GM23248 (cell line): ENCODE measurements at places on chromosomes 12 and 14. TPM values are rescaled to one million over a fixed set of nuclear protein-coding genes. Genes with fewer than 3 reads are reported as not detected.

Gene FOXN4
- not detected in 2 replicates for total RNA-seq

- peak; percentile 82 for DNase-seq
These were observed 14.5 kb upstream of the LLPH start for GRCh38 chr12:66144791-66145754.

GRCh38 chr12:124352839-124353238 lies 57.9 kb downstream of the RFLNA start:
- DNase-seq = no peak

DNA sequence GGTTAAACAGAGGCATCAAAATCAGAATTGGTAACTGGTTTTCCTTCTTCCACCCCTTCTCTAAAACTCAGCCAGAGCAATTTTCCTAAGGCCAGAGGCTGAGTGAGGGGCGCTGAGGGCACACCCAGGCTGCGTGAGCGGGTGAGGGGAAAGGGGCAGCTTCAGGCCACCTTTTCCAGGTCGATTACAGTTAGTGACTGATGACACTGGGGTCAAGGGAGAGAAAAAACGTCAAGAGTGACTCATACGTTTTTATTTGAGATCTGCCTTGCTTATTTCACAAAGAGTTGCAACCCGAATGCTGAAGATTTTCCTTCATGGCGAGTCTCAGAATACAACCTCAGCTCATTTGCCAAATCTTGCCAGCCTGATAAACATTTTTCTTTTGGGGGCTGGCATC lies 46.7 kb upstream of the EVL start:
- no peak for DNase-seq

DNA sequence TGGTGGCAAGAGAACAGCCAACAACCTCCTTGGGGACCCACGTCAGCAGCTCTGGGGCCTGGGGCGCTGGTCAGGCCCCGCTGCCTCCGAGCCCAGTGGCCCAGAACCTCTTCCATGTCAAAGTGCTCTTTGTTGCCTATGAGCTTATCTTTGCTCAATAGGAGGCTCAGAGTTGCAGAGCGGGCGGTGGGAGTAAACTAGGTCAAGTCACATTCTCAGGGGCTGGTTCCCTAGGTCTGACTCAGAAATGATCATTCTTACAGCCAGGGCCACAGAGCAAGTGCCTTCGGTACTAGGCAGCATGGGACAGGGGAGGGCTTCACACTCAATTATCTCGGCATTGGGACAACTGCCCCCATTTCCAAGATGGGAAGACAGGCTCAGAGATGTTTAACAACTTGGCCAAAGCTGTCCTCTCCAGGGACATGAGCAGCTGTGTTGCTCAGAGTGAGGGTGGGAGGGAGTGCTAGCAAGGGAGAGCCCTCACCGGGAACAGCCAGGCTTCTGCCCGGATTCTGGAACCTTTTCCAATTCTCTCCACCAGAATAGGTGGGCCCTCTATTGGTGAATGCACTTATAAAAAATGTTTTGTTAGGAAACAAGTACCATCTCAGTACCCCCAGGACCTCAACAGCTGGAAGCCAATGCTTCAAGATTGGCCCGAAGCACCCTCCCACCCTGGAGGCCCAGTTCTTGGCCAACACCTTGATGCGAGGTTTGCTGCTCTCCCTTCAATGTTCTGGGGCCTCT lies 11.9 kb downstream of the SLC25A29 start:
- peak; percentile 52 for DNase-seq

Gene C12orf57
- total RNA-seq = 261 and 264 TPM in 2 replicates

DNA sequence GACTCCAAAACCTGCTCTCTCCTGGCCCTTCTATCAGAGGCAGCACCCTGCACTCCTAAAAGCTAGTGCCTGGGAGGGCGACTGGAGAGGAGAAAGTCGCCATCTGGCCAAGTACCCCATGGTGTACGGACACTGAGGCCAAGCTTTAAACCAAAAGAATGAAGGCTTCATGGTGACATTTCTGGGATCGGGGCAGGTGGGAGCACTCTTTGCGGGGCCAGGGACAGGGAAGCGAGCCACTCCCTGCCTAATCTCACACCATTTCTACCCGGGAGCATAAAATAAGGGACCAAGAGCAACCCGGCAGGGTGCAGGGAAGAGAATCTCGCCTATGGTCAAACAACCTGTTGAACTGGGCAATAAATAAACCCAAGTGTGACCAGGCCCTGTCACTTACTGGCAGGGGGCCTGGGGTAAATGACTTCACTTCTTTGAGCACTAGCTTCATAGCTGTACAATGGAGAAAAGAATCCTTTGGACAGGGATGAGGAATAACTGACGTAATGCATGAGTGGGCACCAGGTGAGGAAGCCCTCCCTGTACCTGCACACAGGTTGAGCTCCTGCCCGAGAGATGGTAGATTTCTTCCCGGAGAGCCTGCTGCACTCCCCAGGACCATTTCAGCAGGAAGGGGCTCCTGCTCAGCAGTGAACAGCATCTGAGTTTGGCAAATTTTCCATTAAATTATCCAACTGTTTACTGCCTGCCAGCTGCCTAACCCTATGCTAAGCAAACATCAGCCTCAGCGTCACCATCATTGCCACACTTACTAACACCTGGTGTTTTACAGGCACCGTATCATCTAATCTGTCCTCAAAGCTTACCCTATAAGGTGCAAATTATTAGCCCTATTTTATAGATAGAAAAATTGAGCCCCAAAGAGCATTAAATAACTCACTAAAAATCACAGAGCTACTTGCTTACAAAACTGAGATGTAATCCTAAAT lies 2.0 kb downstream of the SERPINA1 start:
- no peak for DNase-seq

GRCh38 chr14:24172261-24172860 lies 481 bp downstream of the REC8 start:
- no peak for DNase-seq

- DNase-seq = no peak
These were observed 151.7 kb downstream of the SLC38A4 start for GRCh38 chr12:46674129-46674528.

Gene NFATC4
- total RNA-seq = 96.9 and 113 TPM in 2 replicates

- DNase-seq = no peak
These were observed 423 bp downstream of the ALDH6A1 start for GRCh38 chr14:74083784-74084276.

- DNase-seq = peak; percentile 83
These were observed 180.6 kb upstream of the NUDT4 start for GRCh38 chr12:93197067-93197593.

DNA sequence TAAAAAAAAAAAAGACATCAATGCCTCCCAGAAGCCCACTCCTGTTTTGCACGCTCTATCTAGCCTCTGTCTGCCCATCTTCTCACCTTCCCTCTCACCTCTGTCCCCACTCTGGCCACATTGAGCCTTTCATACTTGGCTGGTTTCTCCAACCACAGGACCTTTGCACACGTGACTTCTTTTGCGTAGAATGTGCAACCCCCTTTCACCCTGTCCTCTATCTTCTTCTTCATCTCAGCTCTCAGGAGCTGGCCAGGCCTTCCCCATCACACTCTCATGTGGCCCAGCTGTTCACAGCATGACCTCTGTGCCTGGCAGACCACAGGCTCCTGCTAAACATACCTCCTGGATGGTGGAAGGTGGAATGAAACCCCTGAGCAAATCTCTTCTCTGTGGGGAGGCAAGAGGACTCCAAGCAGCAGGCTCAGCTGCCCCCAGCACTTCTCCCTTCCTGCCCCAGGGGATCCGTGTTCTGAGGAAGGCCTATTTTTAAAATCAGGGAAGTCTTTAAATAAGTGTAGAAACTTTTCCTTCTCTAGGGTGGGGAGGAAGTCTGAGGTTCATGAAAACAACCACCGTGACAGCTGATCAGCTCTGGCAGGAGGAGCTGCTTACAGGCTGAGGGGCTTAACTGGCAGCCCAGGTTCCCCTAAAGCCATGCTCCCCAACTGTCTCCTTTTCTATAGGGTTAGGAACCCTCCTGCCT lies 11.6 kb downstream of the HVCN1 start:
- no peak for DNase-seq

Gene SMARCC2
- total RNA-seq = 23.4 and 34.0 TPM in 2 replicates

GRCh38 chr12:108129017-108129812 lies at the start of gene WSCD2:
Gene WSCD2, plus strand, starts transcription at chr12:108129288. Its CDS starts 66,545 bp downstream, at chr12:108195833.
- DNase-seq = peak; percentile 47

DNA sequence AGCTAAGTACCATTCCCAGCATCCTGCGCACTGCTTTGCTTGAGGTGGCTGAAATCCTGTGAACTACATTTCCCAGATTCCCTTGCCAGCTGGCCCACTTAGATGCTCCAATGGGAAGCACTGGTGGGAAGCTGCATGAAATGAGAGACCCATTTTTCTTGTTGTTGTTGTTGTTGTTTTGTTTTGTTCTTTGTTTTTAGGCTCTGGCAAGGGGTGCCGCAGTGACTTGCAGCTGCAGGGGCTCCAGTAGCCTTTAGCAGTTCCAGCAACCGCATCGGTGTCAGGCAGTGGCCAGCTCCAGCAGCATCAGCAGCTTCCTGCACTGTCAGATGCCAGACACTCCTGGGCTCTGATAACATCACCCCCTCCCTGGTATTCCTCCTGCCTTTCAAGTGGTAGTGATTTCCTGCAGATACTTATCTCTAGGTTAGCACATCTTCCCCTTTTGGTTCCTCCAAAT lies 8.8 kb upstream of the EGLN3 start:
- DNase-seq = no peak

GRCh38 chr14:105144026-105144665 lies 24.4 kb downstream of the JAG2 start:
- DNase-seq = no peak

- DNase-seq = peak; percentile 29
These were observed 60.6 kb upstream of the TMCC3 start for GRCh38 chr12:94710933-94711332.

GRCh38 chr14:25485381-25485780 lies 435.4 kb upstream of the STXBP6 start:
- DNase-seq = no peak

DNA sequence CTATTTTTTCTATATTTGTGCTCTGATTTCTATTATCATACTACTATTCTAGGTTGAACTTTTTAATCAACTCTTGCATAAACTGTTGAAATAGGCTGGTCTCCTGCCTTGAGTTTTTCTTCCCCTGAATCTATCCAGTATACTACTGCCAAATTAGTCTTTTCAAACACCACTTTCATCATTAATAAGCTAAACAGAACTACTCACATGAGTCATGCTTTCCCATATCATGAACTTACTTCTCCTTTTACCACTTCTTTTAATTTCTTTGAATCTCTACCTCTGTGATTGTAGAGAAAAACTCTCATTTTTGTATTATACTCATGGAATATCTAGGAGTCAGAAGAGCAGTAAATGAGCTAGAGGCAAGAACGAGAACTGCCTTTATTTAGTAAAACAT lies 340.3 kb upstream of the PDE3A start:
- DNase-seq = no peak

DNA sequence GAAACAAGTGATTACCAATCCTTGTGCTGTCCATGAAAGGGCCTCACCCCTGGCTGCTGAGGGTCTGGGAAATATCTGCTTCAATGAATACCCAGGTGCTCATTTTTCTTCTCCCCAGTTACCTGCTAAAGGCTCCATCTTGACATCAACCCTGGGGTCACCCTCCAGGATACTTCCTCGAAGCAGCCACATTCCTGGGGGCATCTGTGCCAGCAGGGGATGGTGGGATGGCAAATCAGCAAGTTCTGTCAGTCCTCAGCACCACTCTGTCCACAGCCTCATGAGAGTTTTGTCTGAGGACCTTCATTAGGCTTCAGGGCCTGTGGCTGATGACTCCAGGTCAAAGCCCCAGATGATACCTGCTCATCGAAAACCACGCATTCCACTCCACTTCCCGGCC lies 124.8 kb downstream of the ZFP36L1 start:
- no peak for DNase-seq

Gene CATSPERB
- 0.11 TPM in 1 of 2 replicates, not detected in the other for total RNA-seq

DNA sequence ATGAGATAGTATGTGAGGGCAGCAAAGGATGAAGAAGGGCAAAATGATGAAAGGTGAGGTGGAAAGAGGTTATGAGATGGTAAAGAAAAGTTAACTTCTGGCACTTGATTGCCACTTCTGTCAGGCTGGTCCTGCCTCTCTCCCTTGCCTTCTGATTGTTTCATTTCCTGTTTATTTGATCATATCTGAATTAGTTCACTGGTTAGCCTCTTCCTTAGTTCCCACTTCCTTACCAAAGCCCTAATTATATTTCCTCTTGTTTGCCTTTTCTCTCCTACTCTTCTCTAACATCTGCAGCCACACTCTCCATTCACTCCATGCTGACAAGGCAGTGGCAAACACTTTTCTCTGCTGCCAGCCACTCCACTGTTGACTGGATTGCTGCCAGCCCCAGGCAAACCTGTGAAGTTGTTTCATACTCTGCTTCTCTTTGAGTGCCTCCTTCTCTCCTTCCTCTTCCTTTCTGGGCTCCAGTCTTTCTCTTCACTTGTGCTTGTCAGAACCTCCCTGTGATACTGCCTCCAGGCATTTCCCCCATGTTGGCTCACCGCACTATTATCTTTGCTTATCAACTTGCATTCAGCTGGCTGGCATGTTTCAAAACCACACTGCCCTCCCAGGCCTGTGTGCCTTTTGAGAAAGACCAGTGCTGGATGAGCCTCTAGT lies 8.1 kb downstream of the PNP start:
- peak; percentile 39 for DNase-seq

GRCh38 chr12:93441081-93441616 lies 598 bp downstream of the UBE2N start:
- peak; percentile 69 for DNase-seq

Gene HOXC12
- total RNA-seq = not detected in 2 replicates

Gene SERPINA12
- not detected in 2 replicates for total RNA-seq

DNA sequence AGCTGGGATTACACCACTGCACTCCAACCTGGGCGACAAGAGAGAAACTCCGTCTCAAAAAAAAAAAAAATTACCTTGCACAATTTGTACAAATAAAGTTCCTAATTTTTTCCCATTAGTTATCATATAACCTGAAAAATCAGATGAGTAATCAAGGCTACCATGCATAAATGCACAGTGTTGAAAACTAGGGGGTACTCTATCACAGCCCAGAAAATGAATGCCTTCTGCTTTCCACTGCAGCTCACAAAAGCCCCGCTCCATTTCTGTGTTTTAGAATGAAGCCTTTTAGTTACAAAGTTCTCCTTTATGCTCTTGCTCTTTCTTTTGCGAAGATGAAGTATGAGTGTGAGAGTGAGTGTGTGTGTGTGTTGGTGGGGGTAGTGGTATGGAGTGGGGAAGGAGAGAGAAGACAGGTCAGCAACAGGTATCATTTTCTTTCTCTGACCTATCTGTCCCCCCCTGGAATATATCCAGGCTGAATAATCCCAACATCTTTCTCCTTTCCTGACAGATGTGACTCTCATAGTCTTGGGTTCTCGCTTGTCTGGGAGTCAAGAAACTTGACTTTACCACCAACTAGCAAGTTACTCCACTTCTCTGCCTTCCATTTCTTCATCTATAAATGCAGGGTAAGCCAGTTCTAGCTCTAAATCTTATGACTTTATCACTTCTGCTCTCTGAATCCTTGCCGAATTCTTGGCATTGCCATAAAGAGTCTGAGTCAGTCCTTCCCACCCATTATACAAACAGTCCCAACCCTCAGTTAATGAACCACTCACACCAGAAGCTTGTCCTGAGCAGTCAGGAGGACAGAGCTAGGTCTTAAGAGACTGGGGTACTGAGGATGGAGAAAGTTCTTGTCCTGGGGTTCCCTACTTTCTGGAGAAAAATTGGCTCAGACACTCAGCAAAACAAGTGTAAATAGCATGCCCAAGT lies 16.1 kb downstream of the BIN2 start:
- DNase-seq = peak; percentile 94

GRCh38 chr12:92753976-92754885 lies 51.4 kb downstream of the PLEKHG7 start:
- DNase-seq = no peak

Gene HOXC4
- 2.2 and 3.4 TPM in 2 replicates for total RNA-seq

Gene ATP23
- 8.0 and 14.8 TPM in 2 replicates for total RNA-seq

Gene ATG14
- total RNA-seq = 14.7 and 14.9 TPM in 2 replicates
